ENCODE measurements at places on chromosomes 1 and 21.

DNA sequence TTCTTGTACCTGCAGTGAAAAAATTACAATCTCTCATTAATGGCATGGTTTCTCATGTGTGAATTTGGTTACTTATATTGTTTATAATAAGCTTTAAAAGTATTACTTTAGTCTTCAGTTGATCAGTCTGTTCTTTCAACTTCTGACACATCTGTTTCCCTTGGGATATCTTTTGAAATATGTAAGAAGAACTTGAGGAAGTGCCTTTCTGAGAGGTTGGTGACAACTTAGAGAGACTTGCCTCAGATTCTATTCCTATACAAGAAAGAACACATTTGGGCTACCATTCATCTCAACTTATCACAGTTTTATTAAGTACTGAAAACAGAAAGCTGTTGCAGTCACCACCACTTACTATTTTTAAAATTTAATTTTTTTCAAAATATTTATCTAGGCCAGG is 8.1 kb downstream of the AKNAD1 start:
- no peak for DNase-seq

GRCh38 chr21:33393348-33393747 is 9.9 kb upstream of the IFNGR2 start:
- no peak for DNase-seq

GRCh38 chr1:178579562-178579961 is 66.7 kb downstream of the TEX35 start:
- no peak for DNase-seq

DNA sequence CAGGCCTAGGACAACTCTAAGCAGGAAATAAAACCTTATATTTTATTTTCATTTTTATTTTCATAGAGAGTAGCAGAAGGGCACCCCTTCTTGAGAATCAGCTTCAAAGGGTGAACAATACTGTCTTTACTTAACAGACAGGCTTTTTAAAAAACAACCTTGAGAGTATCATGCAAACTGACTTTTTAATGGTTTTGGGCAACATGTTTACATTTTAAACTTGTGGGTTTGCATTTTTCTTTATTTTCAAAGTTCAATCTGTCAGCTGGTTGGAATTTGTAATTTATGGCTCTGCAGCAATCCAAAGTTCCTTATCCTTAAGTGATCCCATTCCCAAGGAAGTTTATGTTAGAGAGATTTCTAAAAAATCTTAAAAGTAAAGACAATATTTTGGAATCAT is 392.3 kb upstream of the ADAMTS5 start:
- no peak for DNase-seq

DNA sequence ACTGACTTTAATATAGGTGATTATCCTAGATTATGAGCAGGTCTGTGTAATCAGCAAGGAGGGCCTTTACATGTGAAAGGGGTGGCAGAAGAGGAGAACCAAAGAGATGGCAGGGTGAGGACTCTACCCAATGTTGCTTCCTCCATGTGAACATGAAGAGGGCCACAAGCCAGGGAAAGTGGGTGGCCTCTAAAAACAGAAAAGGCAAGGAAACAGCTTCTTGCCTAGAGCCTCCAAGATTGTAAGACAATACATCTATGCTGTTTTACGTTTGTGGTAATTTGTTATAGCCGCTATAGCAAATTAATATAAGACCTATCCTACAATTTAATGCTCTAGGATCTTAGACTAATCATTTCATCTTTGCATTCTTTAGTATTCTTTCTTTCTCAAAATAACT is 85.5 kb downstream of the PLPP3 start:
- no peak for DNase-seq

DNA sequence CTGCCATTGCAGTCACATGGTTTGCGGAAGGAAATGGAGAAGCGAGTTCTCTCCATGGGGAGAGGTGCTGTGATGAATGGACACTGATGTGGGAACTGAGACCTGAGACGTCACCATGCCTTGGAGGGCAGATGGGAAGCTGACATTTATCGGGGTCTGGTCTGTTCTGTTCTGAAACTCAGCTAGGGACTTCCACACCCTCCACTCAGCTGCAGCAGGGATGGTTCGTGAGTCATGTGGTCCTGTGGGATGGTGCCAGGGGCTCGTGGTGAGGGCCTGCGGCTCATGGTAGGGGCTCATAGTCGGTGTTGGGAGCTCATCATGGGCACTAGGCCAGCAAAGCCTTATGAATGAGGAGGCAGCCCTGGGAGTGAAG is 6.1 kb downstream of the GPR137B start:
- no peak for DNase-seq

GRCh38 chr1:232574889-232575762 is 54.8 kb downstream of the SIPA1L2 start:
- no peak for DNase-seq

DNA sequence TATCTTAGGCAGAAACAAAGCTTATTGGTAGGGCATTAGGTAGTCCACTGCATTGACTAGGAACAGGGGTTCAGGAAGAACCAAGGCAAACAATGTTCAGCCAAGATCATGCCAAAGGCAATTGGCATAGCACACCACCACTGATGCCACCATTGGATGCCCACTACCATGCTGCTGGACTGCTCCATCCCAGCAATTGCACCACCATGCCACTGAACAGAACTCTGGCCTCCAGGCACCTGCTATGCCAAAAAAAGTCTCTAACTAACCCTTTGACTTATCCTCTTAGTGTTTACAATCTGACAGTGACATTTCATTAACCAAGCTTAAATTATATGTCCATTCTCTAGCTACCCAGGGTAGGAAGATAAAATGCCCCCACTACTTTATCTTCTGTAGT is 509.6 kb upstream of the CAMK1G start:
- DNase-seq: no peak

GRCh38 chr21:42514883-42515228 is 1.2 kb downstream of the SLC37A1 start:
- DNase-seq: no peak

Data from common myeloid progenitor, CD34-positive (primary cell).